ENCODE measurements at places on chromosomes 7 and 10.

- DNase-seq: no peak
These were observed 17.3 kb downstream of the DIP2C start for GRCh38 chr10:672203-672602.

GRCh38 chr10:99276848-99277486 is 41.3 kb upstream of the HPSE2 start:
- peak; percentile 46 for DNase-seq

- DNase-seq: no peak
These were observed 111.2 kb downstream of the ZMYND11 start for GRCh38 chr10:246431-246830.

DNA sequence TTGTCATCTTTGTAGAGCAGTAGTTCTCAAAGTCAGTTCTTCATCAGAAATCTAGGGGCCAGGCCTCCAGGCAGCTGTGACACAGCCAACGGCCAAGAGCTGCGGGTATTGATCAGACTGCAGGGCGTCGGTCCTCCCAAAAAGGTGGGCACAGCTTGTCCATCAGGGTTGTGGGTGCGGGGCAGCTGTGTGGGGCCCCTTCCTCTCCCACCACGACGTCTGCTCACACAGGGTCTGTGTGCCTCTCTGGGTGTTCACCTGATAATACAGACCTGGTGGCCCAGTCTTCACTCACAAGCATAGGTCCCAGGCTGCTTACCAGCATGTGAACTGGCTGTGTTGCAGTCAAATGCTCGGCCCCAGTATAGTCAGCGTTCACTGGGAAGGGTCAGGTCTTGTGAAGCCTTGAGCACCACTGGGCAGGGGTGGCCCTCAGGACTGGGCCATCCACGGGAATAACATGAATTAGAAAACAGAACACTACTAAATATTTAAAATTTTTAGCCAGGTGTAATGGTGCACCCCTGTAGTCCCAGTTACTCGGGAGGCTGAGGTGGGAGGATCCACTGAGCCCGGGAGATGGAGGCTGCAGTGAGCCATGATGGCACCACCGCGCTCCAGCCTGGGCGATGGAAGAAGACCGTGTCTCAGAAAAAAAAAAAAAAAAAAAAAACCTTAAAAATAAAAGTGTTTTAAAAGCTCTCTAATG is 102.8 kb upstream of the DIP2C start:
- DNase-seq: no peak

DNA sequence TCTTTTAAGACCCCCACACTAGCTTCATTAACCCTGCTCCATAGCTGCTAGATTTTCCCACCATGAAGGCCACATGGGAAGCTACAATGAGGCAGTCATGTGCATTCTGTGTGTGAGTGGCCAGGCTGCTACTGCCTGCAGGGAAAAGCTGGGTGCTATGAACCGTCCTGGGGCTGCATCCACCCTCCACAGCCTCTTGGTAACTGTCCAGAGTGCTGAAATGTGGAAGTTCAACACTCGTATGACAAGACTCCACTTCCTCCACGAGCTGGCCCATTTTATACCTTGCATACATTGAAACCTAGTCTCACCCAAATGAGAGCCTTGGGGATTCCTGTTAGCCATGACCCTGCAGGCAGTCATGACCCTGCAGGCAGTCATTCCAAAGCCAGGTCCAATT is 59.4 kb downstream of the CUZD1 start:
- no peak for DNase-seq

- no peak for DNase-seq
These were observed 16.1 kb downstream of the DRGX start for GRCh38 chr10:49379596-49380410.

DNA sequence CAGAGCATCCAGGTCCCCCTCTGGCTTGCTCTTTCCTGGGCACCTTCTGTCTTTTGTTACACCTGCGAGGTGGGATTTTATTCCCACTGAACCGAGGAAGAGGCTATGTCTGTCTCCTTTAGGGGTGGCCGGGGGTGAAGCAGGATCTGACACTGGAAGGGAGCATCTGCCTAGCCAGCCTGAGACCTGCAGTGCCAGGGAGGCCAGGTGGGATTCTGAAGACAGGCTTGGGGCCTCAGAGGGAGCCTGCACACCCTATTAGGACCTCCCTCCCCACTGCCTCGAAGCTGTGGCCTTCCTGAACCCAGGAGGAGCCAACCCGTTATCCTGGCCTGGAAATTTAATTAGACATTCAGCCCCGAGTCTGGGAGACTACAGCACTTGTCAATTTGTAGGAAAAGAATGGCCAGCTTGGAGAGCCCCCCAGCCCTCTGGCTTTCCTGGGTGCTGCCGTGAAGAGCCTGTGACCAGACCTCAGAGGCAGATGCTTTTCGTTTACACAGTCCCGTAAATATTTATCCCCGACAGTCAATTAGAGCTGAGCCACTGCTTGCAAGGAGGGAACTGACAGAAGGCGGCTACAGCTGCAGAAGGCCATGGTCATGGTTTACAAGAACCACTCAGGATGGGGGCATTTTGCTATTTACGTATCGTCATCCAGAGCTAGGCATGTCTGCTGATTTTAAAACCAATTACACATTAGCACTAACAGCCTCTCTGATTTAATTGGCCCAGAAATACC is 19.7 kb downstream of the CHAT start:
- no peak for DNase-seq

DNA sequence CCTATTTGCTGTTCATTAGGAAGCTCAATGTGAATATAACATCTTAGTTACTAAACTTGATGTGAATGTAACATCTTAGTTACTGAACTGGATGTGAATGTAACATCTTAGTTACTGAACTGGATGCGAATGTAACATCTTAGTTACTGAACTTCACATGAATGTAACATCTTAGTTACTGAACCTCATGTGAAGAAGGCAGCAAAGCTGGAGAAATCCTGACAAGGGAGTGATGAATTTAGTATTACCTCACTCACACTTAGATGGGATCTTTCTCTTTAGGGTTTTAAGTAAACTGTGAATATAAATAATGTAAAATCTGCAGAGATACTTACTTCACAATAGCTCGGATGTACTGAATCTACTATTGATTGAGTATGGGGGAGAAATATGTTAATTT is 73.6 kb downstream of the ETV1 start:
- no peak for DNase-seq

DNA sequence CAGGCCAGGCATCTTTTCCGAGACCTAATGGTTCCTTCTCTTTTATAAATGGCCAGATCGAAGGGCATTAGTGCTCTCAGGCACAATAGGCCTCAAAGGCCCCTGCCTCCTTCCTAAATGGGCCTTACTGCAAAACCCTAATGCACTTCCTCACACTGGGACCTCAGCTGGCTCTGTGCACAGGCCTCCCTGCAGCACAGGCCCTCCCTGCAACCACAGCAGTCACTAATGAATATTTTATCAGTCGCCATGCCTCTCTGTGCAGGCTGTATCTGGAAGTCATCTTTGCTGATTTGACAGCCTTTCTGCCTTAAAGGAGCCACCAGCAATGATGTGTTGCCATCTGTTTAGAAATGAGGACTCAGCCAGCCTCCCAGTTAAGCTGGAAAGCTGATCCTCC is 54.9 kb upstream of the SDK1 start:
- no peak for DNase-seq

DNA sequence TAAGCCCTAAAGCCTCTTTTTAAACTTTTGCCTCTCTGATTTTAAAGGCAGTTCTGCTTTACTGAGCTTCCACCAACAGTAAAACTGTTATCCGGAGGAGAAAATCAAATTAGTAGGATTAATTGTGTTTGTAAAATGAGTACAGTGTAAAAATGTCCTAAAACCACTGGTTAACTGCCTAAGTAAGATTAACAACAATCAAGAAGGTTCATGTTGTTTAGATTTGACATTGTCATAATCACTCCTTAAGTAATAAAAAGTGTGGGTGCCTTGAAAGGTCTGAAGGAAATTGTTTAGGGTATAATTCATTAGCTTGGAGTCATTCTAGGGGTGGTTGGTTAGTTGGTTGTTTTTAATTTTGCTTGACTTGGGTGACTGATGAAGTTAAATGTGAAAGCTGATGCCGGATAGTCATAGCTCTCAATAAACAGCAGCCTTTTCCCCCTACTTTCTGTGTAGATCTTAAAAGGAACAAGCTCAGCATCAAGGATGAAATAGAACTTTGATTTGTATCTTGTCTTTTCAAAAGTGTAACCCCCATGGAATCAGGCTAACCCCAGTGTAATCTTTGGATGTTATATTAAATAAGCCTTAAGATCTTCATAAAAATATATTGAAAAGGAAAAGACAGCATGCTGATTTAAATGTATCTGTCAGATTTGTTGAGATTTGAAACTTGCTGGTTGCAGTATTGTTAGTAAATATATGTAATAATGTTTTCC is 148.3 kb downstream of the ARID5B start:
- peak; percentile 24 for DNase-seq

DNA sequence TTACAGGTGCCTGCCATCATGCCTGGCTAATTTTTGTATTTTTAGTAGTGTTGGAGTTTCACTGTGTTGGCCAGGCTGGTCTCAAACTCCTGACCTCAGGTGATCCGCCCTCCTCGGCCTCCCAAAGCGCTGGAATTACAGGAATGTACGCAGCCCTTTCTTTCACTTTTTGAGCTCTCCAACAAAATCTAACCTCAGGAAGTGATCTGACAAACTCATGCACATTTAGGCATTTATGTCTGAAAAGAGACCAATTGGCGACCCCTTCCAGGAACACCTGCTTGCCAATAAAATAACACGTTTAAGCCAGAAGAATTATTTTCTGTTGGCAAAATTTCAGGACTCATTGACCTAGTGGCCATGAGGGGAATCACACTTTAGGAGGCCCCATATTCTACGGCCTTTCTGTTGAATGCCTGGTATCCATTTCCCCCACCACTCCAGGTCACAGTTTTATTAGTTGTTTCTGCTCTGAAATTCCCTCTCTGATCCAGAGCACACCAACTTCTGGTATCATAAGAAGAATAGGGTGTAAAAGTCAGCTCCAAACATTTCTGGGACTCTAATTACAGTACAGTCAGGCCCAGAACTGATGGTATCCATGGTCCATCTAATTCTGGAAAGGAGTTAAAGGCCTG is 65.8 kb upstream of the FRMD4A start:
- peak; percentile 48 for DNase-seq

DNA sequence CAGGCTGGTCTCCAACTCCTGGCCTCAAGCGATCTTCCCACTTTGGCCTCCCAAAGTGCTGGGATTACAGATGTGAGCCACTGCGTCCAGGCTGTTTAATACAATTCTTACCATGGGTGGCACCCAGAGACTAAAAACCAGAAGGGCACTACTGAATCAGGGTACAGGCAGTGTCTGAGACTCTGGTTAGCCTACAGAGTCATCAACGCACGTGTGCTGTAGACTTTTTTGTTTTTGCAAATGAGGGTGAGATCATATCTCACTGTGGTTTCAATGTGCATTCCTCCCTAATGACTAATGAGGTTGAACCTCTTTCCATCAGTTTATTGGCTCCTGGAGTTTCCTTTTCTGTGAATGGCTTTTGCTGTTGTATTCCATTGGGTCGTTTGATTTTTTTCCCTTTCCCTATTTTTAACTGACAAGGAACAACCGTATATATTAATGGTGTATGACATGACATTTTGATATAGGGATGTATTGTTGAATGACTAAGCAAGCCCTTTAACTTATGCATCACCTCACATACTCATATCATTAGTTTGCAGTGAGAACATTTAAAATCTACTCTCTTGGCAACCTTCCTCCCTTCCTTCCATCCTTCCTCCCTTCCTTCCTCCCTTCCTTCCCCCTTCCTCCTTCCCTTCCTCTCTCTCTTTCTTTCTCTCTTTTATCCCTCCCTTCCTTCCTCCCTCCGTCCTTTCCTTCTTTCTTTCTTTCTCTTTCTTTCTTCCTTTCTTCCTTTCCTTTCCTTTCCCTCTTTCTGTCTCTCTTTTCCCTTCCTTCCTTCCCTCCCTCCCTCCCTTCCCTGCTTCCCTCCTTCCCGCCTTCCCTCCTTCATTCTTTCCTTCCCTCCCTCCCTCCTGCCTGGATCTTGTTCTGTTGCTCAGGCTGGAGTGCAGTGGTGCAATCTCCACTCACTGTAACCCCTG is 9.3 kb upstream of the TMEM270 start:
- peak; percentile 98 for DNase-seq

DNA sequence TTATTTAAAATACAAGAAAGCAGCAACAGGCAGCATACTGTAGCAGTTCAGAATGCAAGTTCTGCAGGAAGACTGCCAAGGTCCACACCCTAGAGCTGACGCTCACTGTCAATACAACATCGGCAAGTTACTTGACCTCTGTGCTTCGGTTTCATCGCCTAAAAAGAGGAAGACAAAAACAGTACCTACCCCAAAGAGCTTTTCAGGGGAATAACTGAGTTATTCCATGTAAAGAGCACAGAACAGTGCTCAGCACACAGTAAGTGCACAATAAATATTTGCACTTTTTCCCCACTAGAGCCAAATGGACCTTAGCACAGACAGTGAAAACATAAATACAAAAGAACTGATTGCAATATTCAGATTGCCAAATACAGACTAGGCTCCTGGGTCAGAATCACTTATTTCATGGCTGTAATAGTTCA is 88.6 kb downstream of the USP6NL start:
- no peak for DNase-seq

GRCh38 chr7:99407872-99408378 is 472 bp downstream of the PDAP1 start:
- DNase-seq: peak; percentile 71

DNA sequence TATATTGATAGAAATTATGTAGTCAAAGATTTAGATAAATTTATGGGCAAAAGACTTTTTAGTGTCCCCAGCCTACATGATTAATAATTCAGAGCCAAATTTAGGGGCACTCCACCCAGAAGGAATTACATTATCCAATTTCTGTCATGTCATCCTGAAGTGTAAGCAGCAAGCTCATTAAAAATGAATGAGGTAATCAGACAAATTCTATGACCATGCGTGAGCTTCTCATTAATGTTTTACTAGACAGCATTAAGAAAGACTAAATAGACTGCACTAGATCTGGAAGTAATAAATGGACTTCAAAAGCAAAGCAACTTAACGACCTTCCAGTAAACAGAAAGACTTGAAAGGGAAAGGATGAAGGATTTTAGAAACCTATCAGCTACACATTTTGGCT is 22.7 kb upstream of the TRUB1 start:
- no peak for DNase-seq

DNA sequence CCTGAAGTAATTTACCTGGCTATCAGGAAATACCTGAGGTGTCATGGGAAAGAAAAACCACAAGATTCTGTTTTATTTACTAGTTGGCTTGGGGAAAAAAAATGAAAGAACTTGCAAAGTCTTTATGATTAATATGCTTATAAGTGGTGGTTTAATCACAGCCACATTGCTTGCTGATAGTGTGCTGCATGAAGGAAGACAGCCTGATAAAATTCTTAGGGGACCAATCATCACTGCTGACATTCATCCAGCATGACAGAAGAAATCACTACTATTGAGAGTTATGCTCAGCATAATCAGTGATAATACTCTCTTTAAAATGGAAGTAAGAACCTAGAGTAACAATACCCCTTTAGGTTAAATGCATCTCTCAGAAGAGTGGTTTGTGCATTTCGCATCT is 150.2 kb upstream of the LRRN3 start:
- no peak for DNase-seq

DNA sequence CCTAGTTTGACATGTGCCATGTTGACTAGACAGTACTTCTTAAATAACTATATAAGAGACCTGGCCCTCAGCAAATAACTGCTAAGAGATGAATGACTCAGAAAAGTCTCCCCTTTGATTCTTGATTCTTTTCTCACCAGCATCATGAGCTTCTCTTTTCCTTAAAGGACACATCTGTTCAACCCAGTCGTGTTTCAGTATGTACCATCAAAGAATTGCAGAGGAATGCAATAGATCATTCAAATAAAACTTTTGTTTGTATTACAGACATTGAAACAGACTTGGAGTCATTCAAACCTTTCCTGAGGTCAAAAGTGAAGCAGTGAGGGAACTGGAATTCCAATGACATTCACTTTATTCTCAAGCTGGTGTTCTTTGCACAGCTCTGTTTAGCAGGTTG is 598.3 kb upstream of the GHITM start:
- DNase-seq: no peak

GRCh38 chr10:17479015-17479615 is 24.7 kb upstream of the ST8SIA6 start:
- DNase-seq: no peak

Measured in HCEC 1CT (cell line).